MG63 (cell line): ENCODE measurements at places on chromosomes 16 and 17. TPM values are rescaled to one million over a fixed set of nuclear protein-coding genes. Genes with fewer than 3 reads are reported as not detected.
A peak's percentile ranks its signal among the peaks of the same experiment; 100 is the strongest.

ALOX15B gene
- not detected in 2 replicates for total RNA-seq

CHST5 gene
- total RNA-seq: not detected in 2 replicates

NBR1 gene
- total RNA-seq: 78.8 and 81.8 TPM in 2 replicates

HBA2 gene
- total RNA-seq: not detected in 2 replicates

SMTNL2 gene
- total RNA-seq: not detected in 2 replicates

DNA sequence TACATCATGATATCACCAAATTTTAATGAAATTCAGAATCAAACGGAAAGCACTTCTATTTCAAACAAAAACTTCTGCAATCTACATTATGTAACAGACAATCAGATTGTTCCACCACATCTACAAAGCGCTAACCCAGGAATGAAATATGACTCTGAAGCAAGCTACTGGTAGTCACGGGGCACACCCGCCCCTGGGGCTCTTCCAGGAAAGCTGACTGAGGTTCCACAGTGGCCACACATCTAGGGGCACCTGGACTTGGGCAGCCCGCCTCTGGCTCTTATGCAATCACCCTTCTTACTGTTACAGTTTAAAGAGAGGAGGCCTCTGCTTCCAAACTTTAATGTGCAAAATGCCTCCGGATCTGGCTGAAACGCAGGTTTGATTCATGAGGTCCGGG is 27.5 kb downstream of the ZCCHC14 start:
- peak; percentile 73 for DNase-seq

DNA sequence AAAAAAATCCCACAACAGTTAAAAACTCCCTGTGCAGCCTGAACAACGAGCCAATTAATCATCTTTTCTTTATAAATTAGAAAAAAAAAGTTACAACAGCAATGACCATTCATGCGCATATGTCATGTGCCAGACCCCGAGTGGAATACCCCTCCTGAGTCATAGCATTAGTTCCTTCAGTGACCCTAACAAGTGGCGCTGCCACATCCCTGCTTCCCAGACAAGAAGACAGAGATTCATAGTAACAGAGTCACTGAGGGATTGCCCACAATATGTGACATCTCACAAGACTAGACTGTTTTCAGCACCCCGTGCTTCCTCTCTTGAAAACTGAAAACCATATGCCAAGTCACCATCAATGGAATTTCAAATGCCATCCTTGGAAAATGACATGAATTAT is 7.9 kb downstream of the UMOD start:
- DNase-seq: no peak

- DNase-seq: no peak
Observed at GRCh38 chr16:66480265-66481080, 53.4 kb downstream of the BEAN1 start.

GRCh38 chr17:77548967-77549366 is 408.2 kb downstream of the SEC14L1 start:
- no peak for DNase-seq

DNA sequence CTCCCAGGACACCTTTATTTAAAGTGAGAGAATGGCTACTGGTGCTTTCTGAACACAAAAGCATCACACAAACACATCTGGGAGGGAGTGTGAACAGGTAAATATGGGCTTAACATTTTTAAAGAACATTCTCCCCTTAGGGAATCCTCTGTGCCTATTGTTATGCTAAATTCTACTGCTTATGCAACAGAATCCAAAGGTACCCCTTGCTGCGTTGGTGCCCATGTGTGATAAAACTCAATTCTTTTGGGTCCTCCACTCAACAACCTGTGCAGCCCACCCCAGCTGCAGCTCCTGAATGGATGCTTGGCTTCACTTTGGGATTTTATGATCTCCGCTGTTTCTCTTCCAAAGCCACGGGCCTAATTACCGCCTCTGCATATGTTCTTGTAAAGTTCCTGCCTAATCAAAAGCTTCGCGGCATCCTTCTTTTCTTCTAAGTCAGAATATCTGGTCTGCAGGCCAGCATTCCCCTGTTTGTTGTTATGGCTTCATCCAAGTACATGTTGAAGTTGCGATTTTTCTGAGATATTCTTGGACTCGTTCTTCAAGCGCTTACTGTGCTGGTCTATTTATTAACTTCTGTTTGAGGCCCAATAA is 23.9 kb downstream of the RHBDL3 start:
- DNase-seq: no peak

GRCh38 chr17:76405967-76406647 is 21.7 kb downstream of the SPHK1 start:
- no peak for DNase-seq
